ENCODE measurements at places on chromosomes 5 and 9.

GRCh38 chr5:359301-359897 is 37.9 kb downstream of the AHRR start:
- DNase-seq = no peak

DNA sequence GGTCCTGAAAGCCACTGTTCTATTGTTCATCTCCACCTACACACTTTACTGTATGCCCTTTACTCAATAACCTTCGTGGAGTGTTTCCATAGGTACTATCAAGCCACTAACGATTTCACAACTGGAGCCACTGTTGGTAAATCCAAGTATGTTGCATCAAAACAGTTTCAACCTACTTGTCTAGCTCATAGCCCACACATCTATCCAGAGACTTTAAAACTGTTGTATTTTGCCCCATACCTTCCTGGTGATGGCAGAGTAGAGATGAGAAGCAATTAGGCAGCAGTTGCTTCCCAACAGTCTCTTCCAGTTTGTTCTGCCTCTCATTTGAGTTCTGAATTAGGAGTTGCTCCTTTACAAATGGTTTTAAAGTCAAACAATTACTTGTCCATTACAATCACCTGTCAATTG is 607 bp downstream of the FAXDC2 start:
- DNase-seq = no peak

GRCh38 chr9:109974143-109974917 is 194.3 kb downstream of the PALM2AKAP2 start:
- DNase-seq = no peak

DNA sequence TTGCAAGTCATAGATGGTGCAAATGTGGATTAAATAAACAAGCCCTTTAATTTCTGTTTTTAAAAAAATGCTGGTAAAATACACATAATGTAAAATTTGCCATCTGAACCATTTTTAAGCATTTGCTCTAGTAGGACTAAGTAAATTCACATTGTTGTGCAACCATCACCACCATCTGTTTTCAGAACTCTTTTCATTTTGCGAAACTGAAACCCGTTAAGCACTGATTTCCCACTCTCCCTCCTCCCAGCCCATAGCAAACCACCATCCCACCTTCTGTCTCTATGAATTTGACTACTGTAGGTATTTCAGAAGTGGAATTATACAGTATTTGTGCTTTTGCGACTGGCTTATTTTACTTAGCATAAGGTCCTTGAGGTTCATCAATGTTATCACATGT is 103.3 kb upstream of the CNTLN start:
- no peak for DNase-seq

DNA sequence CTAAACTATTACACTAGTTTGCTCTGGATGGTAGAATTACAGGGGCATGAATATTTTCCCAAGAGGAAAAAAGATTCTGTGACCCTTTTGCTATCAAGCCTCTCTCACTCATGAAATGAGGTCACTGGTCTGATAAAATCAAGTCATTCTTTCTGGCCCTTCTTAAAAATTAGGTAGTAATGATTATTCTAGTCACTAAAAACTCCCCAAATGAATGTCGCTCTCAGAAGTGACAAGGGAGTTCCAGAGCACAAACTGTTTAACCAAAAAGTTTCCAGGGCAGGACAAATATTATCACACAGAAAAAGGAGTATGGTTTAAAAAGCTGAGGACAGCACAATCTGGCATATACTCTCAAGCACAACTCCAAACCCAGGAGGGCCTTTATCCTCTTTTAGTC is 12.5 kb downstream of the ERMP1 start:
- DNase-seq = no peak

- no peak for DNase-seq
Measured at GRCh38 chr5:134626369-134627014, 6.1 kb downstream of the SAR1B start.

DNA sequence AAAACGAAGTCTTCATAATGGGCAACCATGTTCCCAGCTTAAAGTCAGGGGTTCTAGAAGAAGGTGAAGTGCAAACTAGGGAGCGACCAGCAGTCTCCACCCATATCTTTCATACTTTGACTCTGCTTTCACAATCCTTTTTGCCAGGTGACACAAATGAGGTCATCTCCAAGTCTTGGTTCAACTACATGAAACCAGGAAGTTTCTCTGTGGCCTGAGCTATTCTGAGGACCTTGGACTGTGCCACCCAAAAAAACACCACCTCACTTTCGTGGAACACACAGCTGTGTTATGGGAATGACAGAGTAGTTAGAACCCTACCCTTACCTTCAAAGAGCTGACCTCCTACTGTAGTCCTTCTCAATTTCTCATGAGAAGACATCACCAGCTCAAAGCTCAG is 309.2 kb downstream of the AGTPBP1 start:
- DNase-seq = no peak

- no peak for DNase-seq
Measured at GRCh38 chr9:89878687-89879086, 273.9 kb downstream of the GADD45G start.

DNA sequence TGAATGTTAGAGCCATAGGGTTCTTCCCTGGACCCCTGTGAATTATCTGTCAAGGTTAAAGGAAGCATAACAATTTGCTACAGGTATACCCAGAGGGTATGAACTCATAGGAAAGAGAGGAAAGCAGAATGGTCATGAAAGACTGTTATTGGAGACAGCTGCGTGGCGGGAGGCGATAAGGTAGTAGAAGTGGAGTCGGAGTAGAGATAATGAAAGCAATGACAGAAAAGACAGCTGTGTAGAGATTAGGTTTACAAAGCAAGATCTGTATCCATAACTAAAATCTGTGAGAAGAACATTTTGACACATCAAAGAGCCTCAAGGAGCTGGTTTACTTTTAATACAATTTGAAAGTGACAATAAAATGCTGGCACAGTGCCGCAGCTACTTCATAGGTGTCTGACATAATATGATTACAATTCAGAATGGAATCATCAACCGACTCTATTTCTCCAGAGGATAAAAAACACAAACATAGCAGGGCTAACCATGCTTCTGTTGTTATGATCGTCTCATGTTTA is 603.9 kb downstream of the CDH12 start:
- no peak for DNase-seq

GRCh38 chr9:16871336-16872151 is 1.1 kb upstream of the BNC2 start:
- peak; percentile 63 for DNase-seq

GRCh38 chr9:9792144-9792857 is 820.5 kb downstream of the PTPRD start:
- no peak for DNase-seq

- DNase-seq = peak; percentile 68
Measured at GRCh38 chr9:14909961-14910805, at the start of gene FREM1. FREM1 (minus strand) TSS chr9:14910428; CDS start chr9:14868977, 41,451 bp downstream.
